HT1080 (cell line): ENCODE measurements at places on chromosomes 6 and 20.

- DNase-seq, result no peak
Measured at GRCh38 chr6:22298475-22298890, 1.6 kb upstream of the PRL start.

GRCh38 chr20:23200914-23201313 lies 114.8 kb upstream of the CD93 start:
- DNase-seq, result peak; percentile 40

DNA sequence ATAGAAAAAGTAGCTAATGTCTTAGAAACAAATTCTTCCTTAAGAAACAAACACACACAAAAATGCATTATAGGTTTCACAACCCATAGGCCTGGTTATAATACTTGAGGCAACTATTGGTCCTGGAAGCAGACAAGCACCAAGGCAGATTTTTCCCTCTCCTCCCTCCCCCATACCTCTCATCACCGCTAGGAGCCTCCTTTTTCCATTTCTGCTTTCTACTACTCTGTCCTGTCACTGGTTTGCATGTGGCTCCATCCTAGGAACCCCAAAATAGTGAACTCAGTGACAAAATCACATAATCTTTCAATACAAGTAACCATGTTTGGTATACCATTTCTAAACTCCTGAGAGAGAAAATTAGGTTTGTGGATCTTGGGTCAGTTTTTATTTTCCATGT lies 66.1 kb downstream of the HMGCLL1 start:
- DNase-seq, result no peak

DNA sequence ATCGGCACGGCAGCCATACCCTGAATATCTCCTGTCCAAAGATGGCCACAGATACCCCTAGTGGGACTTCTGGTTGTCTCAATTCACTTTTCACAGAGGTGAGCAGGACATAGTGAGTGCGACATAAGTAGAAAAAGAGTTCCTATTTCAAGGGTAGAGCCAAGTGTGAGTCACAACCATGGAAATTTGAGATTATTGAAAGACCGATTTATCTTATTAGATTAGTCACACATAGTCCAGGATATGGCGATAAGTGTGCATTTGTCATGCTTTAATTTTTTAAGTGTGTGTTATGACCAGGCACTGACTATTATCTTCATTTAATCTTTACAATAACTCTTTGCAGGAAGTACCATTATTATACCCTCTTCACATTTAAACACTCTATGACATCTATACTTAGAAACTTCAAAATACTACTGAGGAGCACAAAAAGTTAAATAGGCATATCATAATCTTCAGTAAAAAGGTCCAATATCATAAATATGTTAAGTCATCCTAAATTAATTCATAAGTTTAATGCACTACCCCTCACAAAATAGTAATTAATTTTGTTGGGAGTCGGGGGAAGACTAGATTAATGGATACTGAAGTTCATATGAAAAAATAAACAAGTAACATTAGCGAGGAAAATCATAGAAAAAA lies 13.4 kb upstream of the TNFAIP3 start:
- DNase-seq, result peak; percentile 80

DNA sequence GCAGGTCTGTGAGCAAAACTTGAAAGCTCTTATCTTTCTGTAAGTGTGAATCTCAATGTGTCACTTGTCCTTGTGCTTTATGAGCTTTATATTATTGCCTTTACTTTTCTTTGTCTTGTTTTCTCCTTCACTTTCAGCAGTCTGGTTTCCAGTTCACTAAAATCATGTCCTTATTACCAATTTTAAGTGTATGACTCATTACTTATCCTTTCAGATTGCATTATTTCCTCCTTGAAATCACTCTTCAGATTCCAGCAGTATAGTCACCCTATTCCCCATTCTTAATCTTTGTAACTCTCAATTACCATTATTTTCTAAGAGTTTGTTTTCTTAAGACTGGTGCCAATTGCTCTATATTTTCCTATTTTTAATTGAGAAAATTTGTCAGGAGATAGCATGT lies 117.4 kb upstream of the GRIK2 start:
- peak; percentile 11 for DNase-seq

GRCh38 chr6:14950103-14950969 lies 295.5 kb upstream of the JARID2 start:
- no peak for DNase-seq

DNA sequence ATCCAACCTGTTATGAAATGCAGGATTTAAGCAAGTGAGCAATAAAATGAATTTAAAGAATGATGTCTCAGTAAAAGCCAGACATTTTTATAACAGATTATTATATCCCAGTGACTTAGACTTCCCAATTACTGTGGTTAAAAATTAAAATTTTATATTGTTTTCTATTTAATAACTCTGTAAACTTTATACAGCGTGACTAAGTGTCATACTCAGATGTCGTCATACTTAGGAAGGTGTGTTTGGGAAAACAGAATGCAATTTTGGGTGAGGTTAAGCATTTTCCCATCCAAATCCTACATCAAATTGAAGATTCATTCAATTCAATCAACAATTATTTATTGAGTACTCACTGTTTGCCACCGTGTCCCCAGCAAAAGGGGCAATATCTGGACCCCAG lies 31.4 kb upstream of the FRMD1 start:
- DNase-seq, result no peak

DNA sequence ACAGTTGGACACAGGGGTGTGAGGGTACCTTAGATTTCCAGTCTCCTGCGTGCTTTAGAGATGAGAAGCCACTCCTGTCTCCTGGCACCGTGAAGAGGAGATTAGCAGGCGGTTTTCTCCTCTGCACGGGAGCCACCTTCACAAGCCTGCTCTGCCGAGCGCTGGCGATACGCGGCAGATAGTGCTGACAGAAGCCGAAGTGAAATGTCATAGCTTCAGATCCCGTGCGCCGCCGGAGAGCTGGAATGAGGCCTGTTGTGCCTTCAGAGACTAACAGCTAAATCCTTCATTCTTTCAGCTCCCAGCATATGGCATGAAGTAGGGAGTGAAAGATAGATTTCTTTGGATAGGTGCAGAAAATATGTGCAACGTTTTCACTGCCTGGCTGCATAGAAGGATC lies 371.0 kb downstream of the TAF4 start:
- no peak for DNase-seq

GRCh38 chr6:45606831-45607400 lies 229.2 kb upstream of the SUPT3H start:
- DNase-seq, result no peak

GRCh38 chr6:131051341-131051740 lies 11.7 kb downstream of the EPB41L2 start:
- no peak for DNase-seq

DNA sequence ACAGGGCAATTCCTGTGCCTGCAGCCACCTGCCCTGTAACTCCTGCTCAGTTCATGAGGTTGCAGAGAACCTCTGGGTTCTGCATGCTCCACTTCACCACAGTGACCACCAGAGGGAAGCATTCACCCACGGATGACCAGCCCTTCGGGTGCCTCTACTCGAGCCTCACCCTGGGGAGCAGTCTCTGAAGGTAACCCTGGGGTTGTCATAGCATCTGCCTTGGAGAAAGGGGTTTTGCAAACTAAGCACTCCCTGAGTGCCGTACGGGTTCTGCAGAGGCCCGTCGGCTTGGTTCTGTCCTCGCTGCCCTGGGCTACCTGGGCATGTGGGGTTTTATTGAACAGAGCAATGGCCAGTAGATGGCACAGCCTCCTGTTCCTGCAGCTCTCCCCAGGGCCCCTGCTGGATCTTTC lies 10.2 kb upstream of the CST5 start:
- DNase-seq, result peak; percentile 23

GRCh38 chr6:15441215-15441868 lies 195.5 kb downstream of the JARID2 start:
- peak; percentile 64 for DNase-seq

GRCh38 chr6:166760288-166760687 lies 133.2 kb upstream of the RPS6KA2 start:
- DNase-seq, result no peak

DNA sequence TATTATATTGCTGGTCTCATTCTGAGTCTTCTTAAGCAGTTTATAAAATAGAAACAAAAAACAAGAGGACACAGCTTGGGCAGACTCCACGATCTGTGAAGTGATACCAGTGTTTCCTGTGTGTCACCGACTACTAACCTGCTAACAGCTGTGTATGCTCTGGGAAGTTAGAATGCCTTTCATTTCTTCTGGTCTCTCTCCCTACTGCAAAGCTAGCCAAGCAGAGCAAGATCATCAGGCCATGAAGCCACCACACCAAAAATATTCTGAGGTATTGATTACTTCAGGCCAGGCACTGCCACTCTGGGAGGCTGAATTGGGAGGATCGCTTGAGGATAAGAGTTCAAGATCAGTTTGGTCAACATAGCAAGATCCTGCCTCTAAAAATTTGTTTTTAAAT lies 46.9 kb upstream of the SMIM29 start:
- DNase-seq, result peak; percentile 5

GRCh38 chr20:36507746-36508145 lies 33.6 kb upstream of the MYL9 start:
- no peak for DNase-seq

- no peak for DNase-seq
Measured at GRCh38 chr6:40039042-40039441, 104.8 kb upstream of the MOCS1 start.

DNA sequence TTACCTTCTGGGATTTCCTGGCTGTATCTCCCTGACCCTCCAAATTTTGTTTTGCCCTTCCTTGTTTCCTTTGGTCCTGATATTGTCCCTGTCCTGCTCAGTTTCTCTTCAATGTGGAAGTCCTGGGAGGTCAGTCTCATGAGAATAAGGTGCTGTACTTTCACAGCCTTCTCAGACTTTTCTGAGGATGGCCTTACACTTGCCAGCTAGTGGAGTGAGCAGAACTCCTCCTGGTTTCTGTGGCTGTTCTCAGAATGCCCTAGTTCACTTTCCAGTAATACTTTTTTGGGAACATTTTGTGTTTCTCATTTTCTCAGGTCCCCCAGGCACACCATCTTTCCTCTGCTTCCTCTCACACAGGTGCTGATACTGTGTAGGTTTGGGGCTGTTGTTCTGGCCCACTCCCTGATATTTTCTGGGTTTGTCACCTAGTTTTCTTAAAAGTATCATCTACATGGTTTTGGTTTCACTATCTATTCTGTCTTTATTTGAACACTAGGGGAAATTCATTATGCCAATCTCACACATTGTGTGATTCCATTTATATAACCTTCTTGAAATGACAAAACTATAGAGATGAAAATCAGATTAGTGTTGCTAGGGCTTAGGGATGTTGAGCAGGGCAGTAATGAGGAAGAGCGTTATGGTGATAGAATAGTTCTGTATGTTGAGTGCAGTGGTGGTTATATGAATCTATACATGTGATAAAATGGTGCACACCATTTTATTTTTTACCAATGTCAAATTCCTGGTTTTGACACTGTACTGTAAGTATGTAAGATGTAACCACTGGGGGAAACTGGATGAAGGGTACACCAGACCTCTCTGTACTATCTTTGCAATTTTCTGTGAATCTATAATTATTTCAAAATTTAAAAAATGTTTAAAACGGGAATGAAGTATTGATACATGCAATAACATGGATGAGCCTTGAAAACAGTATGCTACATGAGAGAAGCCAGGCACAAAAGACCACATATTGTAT lies 27.2 kb upstream of the BRPF3 start:
- DNase-seq, result no peak

DNA sequence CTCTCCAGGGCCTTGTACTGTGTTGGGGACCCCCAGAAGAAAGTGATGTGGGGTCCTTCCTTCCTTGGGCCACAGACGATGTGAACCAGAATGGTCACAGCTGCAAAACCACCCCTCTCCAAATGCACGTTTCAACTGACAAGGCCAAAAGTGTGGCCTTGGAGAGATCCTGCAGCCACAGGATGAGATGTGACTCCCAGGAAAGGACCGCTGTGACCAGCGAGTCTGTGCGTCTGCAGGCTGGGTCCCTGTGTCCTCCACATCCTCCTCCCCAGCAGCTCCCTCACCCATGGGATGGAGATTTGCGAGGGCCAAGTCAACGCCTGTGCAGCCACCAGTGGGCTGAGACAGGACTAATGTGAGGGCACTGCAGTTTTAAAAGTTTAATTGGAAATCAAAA lies 247.0 kb downstream of the ERMARD start:
- DNase-seq, result no peak

DNA sequence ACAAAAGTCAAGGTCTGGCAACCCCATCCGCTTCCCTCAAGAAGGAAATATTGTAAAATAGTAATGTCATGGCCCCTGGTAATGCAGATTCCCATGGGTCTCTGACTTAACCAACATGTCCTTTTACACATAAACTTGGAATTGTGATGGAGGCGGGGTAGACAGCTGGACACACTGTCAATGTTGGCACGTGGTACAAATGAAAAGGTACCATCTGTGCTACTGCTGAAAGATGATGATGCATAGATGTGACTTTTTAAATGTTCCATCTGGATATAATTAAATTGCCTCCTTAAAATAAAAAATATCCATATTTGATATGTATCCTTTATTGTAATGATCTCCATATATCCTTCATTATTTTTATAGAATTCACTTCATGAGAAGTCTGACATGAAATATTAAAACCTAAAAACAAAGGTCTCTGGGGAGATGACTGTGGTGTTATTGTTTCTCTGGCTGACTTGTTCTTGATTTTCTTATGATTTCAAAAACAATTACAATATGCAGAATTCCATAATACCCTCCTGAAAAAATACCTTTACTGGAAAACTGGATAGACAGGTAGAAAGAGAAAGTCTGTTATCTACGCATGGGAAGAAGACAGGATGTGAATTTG lies 104.5 kb downstream of the MKKS start:
- DNase-seq, result no peak

GRCh38 chr6:11432713-11433450 lies 104.7 kb upstream of the TMEM170B start:
- peak; percentile 85 for DNase-seq

DNA sequence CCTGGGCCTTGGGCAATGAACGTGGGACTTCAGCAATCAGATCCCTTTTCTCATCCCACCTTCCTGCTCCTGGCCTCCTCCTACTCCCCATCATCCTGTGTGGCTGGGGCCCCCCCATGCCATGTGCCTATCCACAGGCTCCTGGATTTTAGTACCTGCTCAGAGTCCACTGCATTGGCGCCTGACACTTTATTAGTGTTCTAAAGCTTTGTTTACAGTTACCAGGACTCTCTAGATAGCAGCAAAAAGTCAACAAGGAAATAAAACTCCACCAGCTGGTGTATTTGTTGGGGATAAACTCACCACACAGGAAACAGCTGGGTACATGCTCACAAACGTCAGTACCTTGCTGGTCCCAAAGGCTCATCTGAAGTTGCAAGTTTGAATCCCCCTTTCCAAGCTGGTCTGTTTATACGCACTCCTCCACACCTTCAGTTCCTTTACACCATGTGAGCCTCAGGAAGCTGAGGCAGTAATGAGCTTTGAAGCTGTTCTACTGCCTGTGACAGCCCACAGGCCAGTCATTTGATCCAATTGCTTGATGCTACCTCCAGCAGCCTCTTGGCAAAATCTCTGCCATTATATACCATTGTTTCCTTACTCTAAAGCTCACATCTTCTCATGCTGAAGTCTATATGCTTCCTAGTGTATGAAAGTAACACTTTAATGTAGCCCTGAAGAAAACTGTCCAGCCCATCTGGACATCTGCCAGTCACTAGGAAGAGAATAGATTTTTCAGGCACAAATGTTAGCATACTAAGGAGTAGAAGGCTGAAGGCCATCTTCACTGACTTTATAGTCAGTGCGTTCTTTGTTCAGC lies 76.6 kb downstream of the ANKEF1 start:
- no peak for DNase-seq

GRCh38 chr6:6556738-6557503 lies 31.6 kb upstream of the LY86 start:
- DNase-seq, result peak; percentile 42

GRCh38 chr20:58682656-58683531 lies 9.7 kb upstream of the NPEPL1 start:
- no peak for DNase-seq

GRCh38 chr6:40990301-40990700 lies 48.7 kb downstream of the UNC5CL start:
- no peak for DNase-seq
